ENCODE measurements at places on chromosomes 4 and X.

GRCh38 chr4:171710743-171711142, 102.5 kb upstream of the GALNTL6 start:
- no peak for DNase-seq

DNA sequence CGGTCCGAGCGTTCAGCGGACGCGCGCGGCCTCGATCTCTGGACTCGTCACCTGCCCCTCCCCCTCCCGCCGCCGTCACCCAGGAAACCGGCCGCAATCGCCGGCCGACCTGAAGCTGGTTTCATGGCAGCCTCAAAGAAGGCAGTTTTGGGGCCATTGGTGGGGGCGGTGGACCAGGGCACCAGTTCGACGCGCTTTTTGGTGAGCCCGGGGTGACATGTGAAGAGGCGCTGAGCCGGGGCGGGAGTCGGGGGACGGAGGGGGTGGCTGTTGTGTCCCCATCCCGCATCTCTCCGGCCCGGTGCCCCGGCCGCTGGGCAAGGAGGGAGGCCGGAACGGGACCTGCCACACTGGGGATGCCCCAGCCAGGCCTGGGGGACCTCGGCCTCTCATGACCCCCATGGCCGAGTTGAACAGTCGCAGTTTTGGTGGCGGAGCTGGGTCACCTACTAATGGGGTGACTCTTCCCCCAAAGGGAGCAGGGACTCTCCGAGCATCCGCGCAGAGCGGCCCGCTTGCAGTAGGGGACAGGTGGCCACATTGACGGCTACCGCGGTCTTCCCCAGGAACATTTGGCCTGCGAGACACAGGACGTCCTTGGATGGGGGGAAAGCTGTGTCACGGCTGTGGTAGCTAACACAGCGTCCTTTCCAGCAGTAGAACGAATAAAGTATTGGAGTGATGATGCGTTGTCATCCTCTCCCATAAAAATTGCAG, at the start of gene GK:
TSS of gene GK (plus strand) at position 9 of the 717 bp plus-strand sequence. CDS start at position 124, 115 bp downstream.
- no peak for DNase-seq

GRCh38 chr4:145436796-145437195, 44.9 kb upstream of the SMAD1 start:
- DNase-seq = no peak

DNA sequence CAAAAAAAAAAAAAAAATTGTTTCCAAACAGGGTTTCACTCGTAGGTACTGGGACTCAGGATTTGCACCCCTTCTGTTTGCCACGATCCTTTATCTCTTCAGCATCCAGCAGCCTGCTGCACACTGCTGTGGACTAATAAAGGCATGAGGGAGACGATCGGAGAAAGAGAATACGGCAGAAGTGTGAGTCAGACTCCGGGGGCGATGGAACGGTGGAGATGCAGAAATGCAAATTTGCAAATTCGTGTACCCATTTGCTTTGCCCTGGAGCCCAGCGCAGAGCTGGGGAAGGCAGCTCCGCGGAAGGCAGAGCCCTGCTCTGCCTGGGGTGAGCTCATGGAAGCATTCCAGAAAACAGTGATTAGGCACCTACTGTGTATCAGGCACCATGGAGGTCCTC, 270.3 kb downstream of the ASMT start:
- DNase-seq = no peak

DNA sequence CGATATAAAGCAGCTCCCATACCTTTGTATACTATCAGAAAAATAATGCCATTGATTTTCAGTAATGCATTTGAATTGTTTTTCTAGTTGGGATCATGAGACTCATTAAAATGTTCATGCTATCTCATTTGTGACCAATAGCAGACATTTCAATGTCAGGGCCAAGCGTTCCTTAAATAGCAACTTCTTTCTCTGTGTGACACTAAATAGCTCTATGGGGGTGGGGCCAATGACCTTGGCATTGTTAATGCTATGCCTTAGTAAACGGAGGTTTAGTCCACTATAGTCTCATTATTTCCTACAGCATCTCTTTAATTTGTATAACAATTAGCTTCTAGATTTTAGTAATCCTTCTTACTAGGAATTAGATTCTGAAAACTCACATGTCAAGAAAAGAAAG, 48.6 kb upstream of the ARHGAP24 start:
- DNase-seq = no peak

DNA sequence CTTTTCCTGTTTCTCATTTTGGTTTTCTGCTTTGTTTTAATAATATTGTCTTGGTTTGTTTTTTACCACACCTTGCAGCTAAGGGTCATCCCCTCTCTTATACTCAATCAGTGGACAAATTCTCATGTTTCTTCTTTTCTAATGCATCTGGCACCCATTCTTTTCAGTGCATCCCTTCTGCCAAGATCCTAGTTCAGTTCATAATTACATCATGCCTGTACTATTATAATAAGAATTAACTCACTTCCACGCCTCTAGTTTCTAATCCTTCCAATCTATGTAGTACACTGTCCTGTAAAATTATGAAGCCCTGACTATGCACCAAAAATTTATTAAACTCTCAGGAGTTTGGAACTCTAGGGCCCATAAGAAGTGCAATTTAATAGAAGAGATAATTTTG, 126.1 kb downstream of the FAT4 start:
- no peak for DNase-seq

- no peak for DNase-seq
These were observed 7.4 kb downstream of the DOK7 start for GRCh38 chr4:3470244-3471097.

DNA sequence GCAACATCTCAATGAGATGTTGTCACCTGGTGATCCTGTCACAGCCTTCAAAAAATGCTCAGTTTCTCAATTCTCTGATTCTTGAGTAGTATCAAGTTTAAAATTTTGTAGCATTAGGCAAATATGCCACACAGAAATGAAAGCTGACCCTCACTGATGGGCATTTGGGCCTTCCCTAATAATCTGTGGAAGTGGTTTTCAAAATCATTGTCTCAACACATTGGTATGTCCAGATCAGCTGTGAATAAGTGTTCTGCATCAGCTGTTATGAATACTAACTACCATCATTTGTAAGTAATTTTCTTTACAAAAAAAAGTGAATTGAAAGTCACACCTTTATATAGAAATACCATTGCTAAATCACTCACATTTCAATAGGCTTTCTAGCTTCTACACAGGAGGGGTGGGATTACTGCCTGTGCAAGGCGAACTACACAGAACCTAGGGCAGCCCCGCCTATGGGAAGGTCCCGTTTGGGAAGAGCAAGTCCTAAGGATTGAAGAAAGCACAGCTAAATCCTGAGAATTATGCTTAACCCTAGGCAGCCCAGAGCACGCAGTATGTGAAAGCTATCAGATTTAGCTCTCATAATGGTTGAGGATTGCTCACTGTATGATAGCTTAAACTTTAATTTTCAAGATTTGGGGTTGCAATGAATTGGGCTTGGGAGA, 73.4 kb downstream of the GPC3 start:
- DNase-seq = no peak

DNA sequence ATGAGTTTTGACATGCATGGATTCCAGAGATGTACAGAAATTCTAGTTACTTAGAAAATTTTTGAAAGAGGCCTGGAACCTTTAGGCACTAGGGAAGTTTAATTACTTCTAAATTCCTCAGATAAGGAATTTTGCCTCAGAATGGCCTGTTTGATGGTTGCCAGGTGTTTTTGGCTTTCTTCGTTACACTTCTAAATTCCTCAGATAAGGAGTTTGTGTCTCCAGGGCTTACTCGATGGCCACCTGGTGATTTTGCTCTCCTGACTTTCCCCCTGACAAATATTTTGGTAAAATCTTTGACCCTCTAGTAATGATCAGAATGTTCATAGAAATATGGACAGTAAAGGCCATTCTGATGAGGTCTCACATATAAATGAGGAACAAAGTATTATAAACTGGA, 64.3 kb downstream of the BEX3 start:
- DNase-seq = no peak

DNA sequence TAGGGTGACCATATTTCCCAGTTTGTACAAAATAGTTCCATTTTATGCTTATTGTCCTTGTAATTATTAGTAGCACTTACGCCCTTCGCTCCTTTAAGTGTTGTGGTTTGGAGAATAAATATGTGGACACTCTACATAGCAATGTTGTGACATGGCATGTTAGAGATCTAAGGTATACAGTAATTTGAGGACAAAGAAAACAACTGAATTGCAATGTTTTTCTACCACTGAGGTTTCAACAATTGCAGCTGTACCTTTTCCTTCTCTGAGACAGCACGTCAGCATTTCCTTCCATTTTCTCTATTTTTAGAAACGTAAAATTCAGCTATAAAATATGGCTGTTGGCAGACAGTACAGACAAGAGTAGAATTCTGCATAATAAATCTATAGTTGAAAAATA, 323.1 kb downstream of the MAPK10 start:
- DNase-seq = no peak

DNA sequence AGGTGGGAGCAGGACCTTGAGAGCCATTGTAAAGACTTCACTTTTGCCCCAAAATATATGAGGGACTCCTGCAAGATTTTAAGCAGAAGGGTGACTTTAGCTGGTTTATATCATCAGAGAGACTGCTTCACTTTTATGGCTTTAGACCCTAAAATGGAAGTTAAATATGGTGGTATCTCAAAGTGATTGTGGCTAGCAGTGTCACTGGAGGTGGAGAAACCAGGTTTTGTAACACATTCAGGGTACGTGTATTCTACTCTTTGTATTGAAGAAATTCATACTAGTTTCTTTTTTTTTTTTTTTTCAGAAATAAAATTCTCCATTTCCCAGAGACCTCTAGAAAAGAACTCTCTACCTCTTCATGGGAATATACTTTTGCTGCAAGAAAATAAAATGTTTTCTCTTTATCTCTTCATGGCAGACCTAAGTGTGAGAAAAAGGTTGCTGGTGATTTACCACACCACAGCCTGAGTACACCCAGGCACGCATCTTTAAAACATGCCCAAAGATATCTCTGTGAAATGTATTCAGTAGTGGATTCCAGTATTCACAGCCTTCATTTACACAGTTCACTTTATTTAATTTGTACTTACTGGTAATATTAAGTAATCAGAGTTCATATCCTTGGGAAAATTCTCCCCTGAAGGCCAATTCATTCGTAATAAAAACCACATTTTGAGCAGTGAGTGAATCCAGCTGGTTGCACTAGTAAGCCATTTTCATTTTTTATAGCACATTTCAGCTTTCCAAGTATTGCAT, 74.3 kb upstream of the GUCY1A1 start:
- no peak for DNase-seq

GRCh38 chr4:20323991-20324390, 72.3 kb downstream of the SLIT2 start:
- DNase-seq = no peak

GRCh38 chr4:153189016-153189801, 15.0 kb upstream of the TRIM2 start:
- DNase-seq = no peak

GRCh38 chr4:181956512-181956911, 286.7 kb upstream of the TENM3 start:
- no peak for DNase-seq

GRCh38 chr4:106021737-106022410, 126.6 kb downstream of the NPNT start:
- DNase-seq = peak; percentile 29

DNA sequence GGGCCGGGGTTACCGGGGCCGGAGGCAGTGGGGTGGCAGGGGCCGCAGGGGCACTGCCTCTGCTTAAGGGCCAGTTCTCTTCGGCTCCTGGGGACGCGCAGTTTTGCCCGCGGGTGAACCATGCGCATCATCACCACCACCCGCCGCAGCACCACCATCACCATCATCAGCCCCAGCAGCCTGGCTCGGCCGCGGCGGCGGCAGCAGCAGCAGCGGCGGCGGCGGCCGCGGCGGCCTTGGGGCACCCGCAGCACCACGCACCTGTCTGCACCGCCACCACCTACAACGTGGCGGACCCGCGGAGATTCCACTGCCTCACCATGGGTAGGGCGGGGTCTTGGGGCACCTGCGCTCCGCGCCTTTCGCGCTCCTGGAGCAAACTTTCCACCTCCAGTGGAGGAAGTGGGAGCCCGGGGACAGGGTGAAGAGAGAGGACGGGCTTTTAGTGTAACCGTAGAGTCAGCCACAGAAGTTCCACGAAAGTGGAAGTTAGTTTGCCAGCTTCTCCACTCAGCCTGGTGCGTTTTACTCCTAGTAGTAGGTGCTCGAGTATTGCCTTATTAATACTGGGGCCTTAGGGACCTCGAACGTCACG, 729 bp downstream of the GSX2 start:
- DNase-seq = no peak

- no peak for DNase-seq
These were observed 107.6 kb upstream of the FAM9B start for GRCh38 chrX:9141496-9141895.

DNA sequence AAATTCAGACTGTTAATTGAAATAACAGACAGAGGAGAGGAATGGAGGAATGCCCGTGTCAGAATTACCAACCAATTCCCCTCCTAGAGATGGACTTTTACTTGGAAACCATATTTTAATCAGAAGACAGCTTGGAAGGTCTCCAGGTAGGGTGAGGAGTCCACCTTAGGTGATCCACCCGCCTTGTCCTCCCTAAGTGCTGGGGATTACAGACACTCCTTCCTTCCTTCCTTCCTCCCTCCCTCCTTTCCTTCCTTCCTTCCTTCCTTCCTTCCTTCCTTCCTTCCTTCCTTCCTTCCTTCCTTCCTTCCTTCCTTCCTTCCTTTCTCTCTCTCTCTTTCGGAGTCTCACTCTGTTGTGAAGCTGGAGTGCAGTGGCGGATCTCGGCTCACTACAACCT, 328.0 kb downstream of the RAPGEF2 start:
- no peak for DNase-seq

DNA sequence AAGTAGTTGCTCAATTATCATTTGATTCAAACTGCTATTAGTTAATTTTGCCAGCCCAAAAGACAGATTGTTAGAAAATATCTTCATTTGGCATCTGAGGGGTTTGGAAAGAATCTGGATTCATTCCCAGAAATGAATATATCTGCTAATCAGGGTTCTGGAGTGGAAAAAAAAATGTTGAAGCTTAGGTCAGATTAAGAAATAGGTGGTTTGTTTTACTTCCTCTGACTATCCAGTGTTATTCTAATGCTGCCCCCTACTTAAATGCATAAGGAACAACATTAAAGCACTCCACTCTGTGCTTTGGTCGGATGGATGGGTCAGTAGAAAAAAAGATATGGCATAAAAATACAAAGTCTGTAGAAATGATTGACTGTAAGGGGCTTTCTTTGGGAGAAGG, 89.0 kb downstream of the LUZP4 start:
- DNase-seq = no peak

DNA sequence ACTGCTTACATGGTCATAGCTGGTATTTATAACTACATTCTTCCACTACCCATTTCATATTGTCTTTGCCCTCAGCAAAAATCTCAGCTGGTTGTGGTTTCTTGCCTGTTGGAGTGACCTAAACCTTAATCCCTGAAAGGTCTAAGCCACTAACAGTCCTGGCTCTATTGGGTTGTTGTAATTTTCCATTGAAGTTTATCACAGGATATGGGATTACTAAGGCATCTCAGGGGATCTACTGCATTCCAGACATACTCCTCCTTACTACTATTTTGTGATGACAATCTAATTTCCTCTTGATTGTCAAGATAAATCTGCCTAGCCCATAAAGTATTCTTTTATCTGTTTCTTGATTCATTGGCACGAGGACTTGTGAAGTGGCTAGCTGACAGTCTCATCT, 6.2 kb upstream of the OSTC start:
- DNase-seq = no peak

- no peak for DNase-seq
These were observed 86.3 kb downstream of the IGSF1 start for GRCh38 chrX:131202766-131203165.
